Uterus (tissue), 4 donors: ENCODE measurements at places on chromosomes 12 and 14. TPM values are rescaled to one million over a fixed set of nuclear protein-coding genes. Genes with fewer than 3 reads are reported as not detected.

OTX2 gene
- not detected for total RNA-seq

SLCO1A2 gene
- not detected for total RNA-seq

SRRM4 gene
- total RNA-seq: 0.14 TPM

MIP gene
- not detected for total RNA-seq

LALBA gene
- not detected for total RNA-seq

BEST3 gene
- total RNA-seq: not detected

KRT79 gene
- total RNA-seq: not detected

ASCL1 gene
- not detected for total RNA-seq

DNAJC22 gene
- 4.5 TPM for total RNA-seq

GRCh38 chr14:101075801-101076413 is 172.4 kb upstream of the RTL1 start:
- no peaks in the 10 kb centered on the region for H3K36me3 ChIP-seq
- no peak for DNase-seq
- H3K4me1 ChIP-seq: peaks cover 3% of the 10 kb centered on the region
- no peak overlapping the region for H3K27ac ChIP-seq
- H3K4me3 ChIP-seq: no peak overlapping the region

DNA sequence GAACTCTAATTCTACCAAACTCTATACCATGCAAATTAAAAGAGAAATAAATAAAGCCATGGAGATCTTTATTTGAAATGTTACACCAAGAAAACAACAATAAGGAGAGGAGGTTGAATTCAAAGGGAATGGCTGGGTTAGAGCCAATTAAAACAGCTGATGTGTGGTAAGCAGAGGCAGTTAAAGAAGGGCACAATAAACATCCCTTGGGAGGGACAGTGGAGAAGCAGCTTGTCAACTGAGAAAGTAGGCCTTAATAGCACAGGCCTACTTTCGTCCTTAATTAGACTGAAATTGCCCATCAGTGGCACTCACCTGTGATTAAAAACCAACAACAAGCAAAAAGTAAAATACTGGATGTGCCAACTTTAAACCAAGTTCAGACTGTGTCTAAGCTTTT is 16.3 kb upstream of the NAV3 start:
- no peaks in the 10 kb centered on the region for H3K36me3 ChIP-seq
- H3K27me3 ChIP-seq: no peaks in the 10 kb centered on the region
- H3K4me3 ChIP-seq: no peak overlapping the region
- no peaks in the 10 kb centered on the region for H3K4me1 ChIP-seq
- no peak overlapping the region for H3K27ac ChIP-seq
- no peak for DNase-seq

GRCh38 chr12:19518209-19518608 is 78.9 kb downstream of the AEBP2 start:
- no peak for DNase-seq
- H3K36me3 ChIP-seq: no peaks in the 10 kb centered on the region
- no peaks in the 10 kb centered on the region for H3K27me3 ChIP-seq
- H3K4me3 ChIP-seq: no peak overlapping the region

GRCh38 chr12:2974560-2974971 is 15.4 kb downstream of the TEAD4 start:
- H3K36me3 ChIP-seq: no peaks in the 10 kb centered on the region
- no peak for DNase-seq
- no peak overlapping the region for H3K4me3 ChIP-seq
- no peak overlapping the region for H3K27ac ChIP-seq

- DNase-seq: peak; percentile 61
- peak overlapping the region; percentile 90 for H3K27ac ChIP-seq
- no peaks in the 10 kb centered on the region for H3K27me3 ChIP-seq
- no peaks in the 10 kb centered on the region for H3K4me1 ChIP-seq
- no peaks in the 10 kb centered on the region for H3K36me3 ChIP-seq
- peak overlapping the region; percentile 65 for H3K4me3 ChIP-seq
These were observed 106.1 kb downstream of the PRICKLE1 start for GRCh38 chr12:42483521-42483790.

- no peak for DNase-seq
- no peak overlapping the region for H3K4me3 ChIP-seq
- no peak overlapping the region for H3K27ac ChIP-seq
- no peaks in the 10 kb centered on the region for H3K36me3 ChIP-seq
These were observed 233.2 kb downstream of the MDGA2 start for GRCh38 chr14:47442211-47442610.

- no peaks in the 10 kb centered on the region for H3K4me1 ChIP-seq
- no peak overlapping the region for H3K4me3 ChIP-seq
- DNase-seq: no peak
- no peaks in the 10 kb centered on the region for H3K27me3 ChIP-seq
- no peaks in the 10 kb centered on the region for H3K36me3 ChIP-seq
These were observed 48.2 kb upstream of the ATP2B1 start for GRCh38 chr12:89756585-89757398.

- no peaks in the 10 kb centered on the region for H3K36me3 ChIP-seq
- no peak overlapping the region for H3K27ac ChIP-seq
- DNase-seq: no peak
- H3K4me3 ChIP-seq: no peak overlapping the region
- H3K27me3 ChIP-seq: no peaks in the 10 kb centered on the region
These were observed 14.3 kb upstream of the CHURC1 start for GRCh38 chr14:64899958-64900357.
